Pancreas (tissue), 10 donors: ENCODE measurements at places on chromosomes 16 and 17. TPM values are rescaled to one million over a fixed set of nuclear protein-coding genes. Genes with fewer than 3 reads are reported as not detected.
A peak's percentile ranks its signal among the peaks of the same experiment; 100 is the strongest.

SEC14L1 gene
- polyA plus RNA-seq: 18.6 TPM

GRCh38 chr17:43171586-43172487, 823 bp downstream of the NBR1 start:
- DNase-seq: peak; percentile 49
- H3K27me3 ChIP-seq: no peaks in the 10 kb centered on the region
- peak overlapping the region; percentile 58 for H3K4me3 ChIP-seq
- H3K4me1 ChIP-seq: peaks cover 30% of the 10 kb centered on the region
- no peaks in the 10 kb centered on the region for H3K36me3 ChIP-seq

DNA sequence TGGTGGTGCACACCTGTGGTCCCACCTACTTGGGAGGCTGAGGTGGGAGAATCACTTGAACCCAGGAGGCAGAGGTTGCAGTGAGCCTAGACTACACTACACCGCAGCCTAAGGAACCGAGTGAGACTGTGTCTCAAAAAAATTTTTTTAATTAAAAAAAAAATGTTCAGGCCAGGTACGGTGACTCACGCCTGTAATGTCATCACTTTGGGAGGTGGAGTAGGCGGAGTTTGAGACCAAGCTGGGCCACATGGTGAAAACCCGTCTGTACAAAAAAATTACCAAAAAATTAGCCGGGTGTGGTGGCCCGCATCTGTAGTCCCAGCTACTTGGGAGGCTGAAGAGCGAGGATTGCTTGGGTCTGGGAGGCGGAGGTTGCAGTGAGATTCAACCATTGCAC, 3.6 kb upstream of the FAM222B start:
- no peaks in the 10 kb centered on the region for H3K36me3 ChIP-seq
- no peak overlapping the region for H3K4me3 ChIP-seq
- no peaks in the 10 kb centered on the region for H3K4me1 ChIP-seq
- DNase-seq: no peak
- no peak overlapping the region for H3K27ac ChIP-seq

CMTM2 gene
- polyA plus RNA-seq: 0.21 TPM
